ENCODE measurements at places on chromosomes 6 and 20. TPM values are rescaled to one million over a fixed set of nuclear protein-coding genes. Genes with fewer than 3 reads are reported as not detected.

DNA sequence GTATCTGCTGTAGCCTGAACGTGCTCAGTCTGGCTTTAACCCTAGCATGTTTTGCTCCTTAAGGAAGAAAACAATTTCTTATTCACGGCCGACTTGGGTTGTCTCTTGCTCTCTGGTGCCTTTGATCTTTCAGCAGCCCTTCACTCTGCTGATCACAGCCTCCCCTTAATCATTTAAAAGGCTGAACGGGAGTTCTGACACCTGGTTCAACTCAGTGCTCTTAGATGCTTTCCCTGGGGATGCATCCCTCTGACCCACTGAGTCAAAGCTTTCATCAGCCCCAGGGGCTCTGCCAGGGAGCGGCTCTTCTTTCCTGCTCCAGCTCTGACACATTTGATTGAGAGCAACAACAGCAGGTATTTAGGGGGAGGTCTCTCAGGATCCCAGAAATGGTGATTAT, 79.0 kb upstream of the FYN start:
- no peak for DNase-seq

PXDC1 gene
- 18.5 TPM for polyA plus RNA-seq

DNA sequence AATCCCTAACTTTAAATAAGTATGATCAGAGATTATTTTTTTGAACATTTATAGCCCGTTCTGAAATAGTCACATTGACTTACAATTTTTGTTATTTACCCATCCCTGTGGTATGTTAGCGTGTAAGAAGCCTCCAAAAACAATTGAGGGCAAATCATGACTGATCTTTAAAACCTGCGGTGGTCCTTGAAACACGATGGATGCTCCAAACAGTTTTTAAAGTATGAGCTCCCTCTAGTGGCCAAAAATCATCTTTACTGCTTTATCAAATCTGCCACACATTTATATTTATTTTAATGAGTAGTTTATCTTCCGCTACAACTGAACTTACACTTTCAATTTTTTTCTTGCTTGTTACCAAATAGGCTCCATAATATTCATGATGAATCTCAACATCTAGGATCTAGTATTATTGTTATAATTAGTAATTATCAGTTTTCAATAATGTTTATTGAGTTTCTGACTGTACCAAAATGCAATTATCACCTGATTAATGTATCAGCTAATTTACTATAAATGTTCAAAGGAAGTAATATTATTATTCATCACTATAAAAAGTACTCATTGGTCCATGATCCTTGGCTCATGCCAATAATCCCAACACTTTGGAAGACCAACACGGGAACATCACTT, 52.2 kb downstream of the MARCKS start:
- DNase-seq, result peak; percentile 82

DNA sequence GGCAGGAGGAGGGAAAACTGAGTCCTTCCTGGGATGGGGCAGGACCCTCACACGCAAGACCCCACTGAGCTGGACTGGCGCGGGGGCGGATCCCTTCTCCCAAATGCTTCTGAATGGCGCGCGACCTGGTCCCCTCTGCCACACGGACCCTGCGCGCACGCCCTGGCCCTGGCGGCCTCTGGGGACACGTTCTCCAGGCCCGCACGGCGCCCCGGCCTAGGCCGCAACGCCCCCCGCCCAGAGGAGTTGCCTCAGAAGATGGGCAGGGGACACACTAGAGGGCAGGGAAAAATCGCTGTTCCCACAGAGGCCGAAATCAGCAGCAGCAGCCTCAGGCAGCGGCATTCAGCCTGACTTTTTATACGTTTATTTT, 45.2 kb upstream of the OSTM1 start:
- no peak for DNase-seq

DNA sequence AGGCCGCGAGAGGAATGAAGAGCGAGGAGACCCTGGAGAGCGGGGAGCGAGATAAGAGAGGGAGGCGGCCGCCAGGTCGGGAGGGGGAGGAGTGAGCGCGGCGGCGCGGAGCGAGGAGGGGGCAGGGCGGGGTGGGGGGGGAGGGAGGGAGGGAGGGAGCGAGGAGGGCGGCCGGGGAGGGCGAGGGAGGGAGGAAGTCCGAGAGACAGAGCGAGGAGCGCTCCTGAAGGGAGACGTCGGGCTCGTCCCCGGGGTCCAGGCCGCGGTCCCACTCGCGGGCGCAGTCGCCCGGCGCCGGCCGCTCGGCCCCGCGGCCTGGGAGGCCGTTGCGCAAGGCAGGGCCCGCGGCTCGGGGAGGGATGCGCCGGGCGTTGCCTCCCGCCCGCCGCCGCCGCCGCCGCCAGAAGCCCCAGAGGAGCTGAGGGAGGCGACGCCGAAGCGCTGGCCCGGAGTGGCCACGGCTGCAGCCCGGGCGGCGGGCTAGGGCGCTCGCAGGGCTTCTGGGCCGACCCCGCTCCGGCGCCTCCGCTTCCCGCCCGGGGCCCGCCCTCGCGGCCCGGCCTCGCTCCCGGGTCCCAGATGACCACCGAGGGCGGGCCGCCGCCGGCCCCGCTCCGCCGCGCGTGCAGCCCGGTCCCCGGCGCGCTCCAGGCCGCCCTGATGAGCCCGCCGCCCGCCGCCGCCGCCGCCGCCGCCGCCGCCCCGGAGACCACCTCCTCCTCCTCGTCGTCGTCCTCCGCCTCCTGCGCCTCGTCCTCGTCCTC, at the start of gene FOXF2:
FOXF2 (plus strand) TSS at position 208 of the 764 bp plus-strand sequence; CDS start at position 580, 372 bp downstream.
- no peak for DNase-seq

GRCh38 chr6:131394768-131395432, 178.1 kb upstream of the ARG1 start:
- DNase-seq, result no peak

OR2J3 gene
- not detected for polyA plus RNA-seq

DNA sequence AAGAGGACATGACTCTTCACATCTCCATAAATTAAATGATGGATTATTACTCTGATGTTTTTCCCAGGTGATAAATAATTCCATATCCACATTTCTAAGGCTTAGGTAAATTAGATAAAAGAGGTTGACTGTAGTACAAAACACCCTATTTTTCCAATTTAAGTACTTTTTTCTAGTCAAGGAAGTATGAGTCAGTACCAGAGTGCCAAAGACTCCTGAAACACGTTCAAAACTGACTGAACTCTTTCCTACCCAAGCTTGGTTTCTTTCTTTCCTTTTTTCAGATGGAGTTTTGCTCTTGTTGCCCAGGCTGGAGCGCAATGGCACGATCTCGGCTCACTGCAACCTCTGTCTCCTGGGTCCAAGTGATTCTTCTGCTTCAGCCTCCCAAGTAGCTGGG, 85.0 kb downstream of the DOK5 start:
- DNase-seq, result no peak

DNA sequence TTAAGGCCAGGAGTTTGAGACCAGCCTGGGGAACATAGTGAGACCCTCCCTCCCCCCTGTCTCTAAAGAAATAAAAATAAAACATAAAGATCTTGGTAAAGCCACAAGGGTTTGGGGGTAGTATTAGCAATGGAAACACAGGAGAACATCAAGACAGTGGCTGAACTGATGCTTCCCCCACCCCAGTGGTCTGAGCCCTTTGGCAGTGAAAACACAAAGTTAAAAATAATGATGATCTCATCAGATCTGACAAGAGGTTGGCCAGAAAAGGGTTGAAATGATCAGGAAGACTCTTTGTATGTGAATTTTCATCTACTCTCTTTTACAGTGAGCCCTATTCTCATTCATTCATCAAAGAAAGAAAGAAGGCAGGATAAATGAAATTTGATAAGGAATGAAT, 93.7 kb downstream of the KCNB1 start:
- DNase-seq, result no peak

DNA sequence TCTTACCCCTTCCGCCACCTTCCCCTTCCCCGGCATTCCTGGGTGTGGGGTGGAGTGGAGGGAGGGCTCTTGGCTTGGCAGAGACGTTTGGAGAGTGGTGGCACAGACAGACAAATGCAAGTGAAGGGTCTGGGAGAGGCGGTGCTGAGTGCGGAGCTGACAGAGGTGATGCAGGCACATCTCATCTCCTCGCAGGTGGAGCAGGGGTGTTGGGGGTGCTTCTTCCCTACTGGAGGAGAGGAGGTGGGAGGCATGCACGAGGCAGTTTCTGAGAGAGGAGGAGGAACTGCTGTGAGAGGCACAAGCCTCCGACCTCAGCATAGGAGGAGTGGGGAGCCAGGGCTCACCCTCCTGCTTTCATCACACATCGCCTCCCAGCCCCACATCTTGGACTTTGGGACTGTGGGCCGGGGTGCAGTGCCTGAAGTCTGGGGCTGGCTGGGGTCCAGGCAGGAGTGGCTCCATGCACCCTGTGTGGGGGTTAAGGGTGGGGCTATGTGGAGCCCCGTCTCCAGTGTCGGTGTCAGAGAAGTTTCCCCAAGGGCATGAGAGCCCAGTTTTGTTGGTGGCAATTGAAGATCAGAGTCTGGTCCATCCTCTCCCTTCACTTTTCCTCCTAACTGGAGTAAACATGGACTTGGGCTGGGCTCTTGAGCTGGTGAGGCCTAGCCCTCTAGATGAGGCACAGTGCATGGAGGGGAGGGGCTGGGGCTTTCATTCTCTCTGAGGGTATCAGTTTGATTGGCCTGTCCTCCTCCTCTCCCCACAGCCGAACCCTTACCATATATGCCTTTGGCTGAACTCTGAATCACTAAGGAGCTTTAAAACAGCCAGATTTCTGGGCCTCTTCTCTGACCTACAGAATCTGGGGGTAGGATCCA, 20.2 kb upstream of the SLC22A7 start:
- DNase-seq, result no peak

- DNase-seq, result no peak
Measured at GRCh38 chr6:33679761-33680160, 31.7 kb downstream of the UQCC2 start.

- peak; percentile 21 for DNase-seq
Measured at GRCh38 chr20:62572980-62573379, 69.3 kb upstream of the SLCO4A1 start.

ZNF322 gene
- 39.6 TPM for polyA plus RNA-seq

PPP1R3G gene
- polyA plus RNA-seq, result 1.8 TPM

DNA sequence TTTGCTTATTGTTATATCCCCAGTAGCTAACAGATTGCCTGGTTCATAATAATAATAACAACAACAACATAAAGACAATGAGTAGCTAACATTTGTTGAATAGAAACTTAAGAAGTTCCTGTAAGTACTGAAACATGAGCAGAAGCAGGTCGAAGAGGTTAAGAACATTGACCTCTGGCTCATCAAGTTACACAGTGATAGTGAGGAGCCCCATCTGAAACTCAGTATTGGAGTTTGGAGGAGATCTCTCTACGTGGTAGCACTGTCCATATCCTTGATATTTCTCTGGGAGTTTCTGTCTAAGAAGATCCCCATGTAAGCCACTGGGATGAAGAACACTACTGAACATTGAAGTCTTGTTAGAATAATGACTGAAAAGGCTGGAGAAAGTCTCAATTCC, 600.4 kb downstream of the RFPL4B start:
- no peak for DNase-seq

DNA sequence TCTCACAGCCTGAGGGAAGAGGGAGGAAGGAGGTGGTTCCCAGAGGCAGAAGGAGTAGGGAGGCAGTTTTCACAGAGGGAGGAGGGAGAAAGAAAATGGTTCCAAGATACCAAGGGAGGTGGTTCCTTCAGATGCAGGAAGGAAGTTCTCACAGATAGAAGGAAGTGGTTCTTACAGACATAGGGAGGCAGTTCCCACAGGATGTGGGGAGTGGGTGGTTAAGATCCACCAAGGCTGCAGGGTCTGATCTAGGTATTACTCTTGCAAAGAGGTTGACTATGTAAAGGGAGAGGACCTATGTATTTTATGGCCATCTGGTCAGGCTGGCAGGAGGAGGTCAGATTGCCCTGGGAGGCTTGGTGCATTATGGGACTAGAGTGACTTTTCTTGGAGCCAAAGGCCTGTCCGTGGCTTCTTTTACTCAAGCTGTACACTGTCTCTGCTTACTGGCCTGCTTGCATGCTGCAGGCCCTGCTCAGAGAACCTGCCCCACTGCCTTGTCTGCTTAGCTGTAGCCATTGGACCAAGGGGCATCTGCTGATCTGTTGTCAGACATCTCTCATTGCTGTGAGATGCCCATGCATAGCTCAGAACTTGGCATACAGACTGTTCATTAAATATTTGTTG, 283.7 kb downstream of the DHX35 start:
- DNase-seq, result no peak

TBXT gene
- polyA plus RNA-seq, result not detected

- no peak for DNase-seq
Measured at GRCh38 chr6:164216368-164216767, 801.9 kb downstream of the QKI start.

RAMACL gene
- polyA plus RNA-seq, result 0.40 TPM

CTAGE9 gene
- 0.55 TPM for polyA plus RNA-seq

GRCh38 chr6:39048481-39049399, at the start of gene GLP1R:
TSS of gene GLP1R (plus strand) at chr6:39048781. CDS start at chr6:39048841, 60 bp downstream.
- no peak for DNase-seq

DNA sequence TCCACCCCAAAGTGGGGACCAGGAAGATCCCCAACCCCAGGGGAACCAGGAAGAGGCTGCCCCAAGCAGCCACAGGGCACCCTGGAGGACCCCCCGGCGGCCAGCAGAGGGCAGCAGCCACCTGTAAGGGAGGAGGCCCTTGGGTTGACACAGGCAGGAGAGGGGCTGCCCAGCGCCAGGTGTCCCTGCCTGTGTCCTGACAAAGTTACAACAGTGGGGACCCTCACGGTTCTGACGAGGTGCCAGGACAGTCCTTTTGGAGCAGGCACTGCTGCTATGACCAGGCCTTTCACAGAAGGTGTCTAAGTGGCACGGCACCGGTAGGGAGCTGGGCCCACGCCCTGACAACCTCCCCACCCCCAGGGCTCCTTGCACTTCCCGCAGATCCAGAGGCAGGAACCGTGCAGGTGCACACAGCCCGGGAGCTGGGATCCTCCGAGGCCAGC, 176.7 kb downstream of the BMP7 start:
- DNase-seq, result peak; percentile 70

DNA sequence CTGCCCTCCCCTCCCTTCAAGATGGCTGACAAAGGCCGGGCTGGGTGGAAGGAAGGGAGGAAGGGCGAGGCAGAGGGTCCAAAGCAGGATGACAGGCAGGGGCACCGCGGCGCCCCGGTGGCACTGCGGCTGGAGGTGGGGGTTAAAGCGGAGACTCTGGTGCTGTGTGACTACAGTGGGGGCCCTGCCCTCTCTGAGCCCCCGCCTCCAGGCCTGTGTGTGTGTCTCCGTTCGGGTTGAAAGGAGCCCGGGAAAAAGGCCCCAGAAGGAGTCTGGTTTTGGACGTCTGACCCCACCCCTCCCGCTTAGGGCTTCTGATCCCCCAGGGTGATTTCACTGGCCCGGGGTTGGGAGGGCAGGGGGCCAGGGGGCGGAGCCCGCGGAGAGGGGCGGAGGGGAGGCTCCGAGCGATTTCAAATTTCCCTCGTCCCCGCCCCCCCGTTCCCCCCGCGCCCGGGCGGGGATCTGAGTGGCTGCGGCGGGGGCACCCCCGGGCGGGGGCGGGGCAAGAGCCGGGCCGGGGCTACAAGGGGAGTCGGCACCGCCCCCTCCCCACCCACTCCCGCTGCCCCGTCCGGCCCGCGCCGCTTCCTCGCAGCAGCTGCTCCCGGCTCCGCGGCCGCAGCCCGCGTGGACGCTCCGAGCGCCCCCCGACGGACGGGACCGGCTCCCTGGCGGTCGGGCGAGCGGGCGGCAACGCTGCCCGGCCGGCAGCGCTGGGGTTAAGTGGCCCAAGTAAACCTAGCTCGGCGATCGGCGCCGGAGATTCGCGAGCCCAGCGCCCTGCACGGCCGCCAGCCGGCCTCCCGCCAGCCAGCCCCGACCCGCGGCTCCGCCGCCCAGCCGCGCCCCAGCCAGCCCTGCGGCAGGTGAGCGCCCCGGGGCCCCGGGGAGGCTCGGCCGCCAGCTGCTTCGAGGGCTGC, at the start of gene DNMT3B:
DNMT3B (plus strand) TSS at position 555 of the 923 bp plus-strand sequence. CDS start 17,939 bp downstream, outside the sequence.
- peak; percentile 71 for DNase-seq

ASF1A gene
- 41.0 TPM for polyA plus RNA-seq

GRCh38 chr6:28825732-28826293, 98.0 kb downstream of the TRIM27 start:
- DNase-seq, result no peak
